ENCODE measurements at places on chromosomes 7 and 10. TPM values are rescaled to one million over a fixed set of nuclear protein-coding genes. Genes with fewer than 3 reads are reported as not detected.

The FAM25A gene
- not detected for total RNA-seq

DNA sequence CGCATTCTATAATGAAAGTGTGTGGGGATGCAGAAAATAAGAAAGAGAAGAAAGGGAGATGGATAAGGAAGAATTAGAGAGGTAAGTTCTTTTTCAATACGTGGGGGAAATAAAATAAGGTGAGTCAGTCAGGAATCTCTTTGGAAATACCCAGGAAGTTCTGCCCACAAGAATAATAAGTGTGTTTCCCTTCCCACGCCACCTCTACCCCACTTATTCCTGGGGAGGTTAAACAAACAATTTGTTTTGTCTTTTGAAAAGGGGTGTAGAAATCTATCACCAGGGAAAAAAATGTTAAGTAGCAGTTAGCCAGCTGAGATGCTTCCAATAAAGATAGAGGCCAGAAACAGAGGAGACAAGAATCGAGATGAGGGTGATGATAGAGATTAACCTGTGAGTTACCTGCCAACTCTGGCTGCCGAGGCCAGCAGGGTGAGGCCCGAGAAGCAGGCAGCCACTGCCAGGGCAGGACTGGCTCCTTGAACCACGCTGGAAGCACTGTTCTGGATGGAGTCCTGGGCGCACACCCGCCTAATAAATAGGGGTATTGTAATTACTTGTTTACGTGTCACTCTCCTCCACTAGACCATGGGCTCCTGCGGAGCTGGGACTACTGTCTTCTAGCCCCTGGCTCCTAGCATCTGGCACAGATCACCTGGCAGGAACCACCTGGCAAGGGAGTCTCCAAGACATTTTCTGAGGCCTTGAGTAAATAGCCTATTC is 191.3 kb downstream of the FGFR2 start:
- DNase-seq: no peak

GRCh38 chr7:109735881-109736280 is 1166.2 kb downstream of the DNAJB9 start:
- no peak for DNase-seq

DNA sequence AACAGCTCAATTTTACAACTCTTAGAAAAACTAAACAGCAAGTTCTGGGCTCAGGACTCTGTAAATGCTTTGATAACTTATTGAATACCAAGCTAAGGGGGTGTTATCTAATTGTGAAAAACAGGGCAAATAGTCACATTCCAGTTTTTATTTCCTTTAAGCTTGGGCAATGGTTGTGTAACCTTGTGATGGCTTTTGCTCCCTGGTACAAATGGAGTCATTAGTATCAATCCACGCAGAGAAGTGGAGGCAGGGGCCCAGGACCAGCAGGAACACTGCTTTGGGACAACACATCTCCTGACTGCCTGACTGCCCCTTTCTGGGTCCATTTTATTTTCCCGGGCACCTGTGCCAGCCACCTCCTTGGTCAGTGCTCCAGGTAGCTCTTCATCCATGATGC is 5.8 kb upstream of the PRKAG2 start:
- no peak for DNase-seq

The PKD2L1 gene
- not detected for total RNA-seq

DNA sequence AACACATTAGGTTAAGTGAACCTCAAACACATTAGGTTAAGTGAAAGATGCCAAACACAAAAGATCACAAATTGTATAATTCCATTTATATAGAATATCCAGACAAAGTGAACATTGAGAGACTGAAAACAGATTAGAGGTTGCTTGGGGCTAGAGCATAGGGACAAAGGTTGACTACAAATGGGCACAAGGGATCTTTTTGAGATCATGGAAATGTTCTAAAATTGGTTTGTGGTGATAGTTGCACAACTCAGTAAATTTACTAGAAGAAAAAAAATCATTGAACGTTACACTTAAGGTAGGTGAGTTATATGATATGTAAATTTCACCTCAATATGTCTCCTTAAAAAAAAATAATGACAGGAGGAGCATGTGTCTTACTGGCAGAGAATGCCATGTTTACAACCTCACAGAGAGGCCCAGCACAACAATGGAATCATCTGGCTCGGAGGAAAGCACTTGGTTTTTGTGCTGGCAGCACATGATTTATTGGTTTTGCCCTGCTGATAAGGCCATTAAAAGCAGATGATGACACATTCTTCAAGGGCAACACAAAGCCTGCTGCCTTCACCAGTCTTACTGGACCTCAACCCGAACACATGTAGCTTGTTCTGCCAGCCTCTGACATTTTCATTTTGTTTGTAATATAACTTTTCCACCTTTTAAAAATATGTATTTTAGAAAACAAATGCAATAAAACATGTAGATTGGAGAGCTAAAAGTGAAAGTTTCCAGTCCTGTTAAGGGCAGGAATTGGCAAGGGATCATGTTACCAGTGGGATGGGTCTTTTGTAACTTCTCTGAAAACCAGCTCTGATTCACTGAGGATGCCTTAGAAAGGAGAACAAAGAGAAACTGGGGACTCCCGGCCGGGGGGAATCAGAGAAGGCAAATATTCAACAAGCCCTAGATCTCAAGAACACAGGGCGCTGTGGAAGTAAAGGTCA is 11.9 kb upstream of the LMOD2 start:
- peak; percentile 74 for DNase-seq

DNA sequence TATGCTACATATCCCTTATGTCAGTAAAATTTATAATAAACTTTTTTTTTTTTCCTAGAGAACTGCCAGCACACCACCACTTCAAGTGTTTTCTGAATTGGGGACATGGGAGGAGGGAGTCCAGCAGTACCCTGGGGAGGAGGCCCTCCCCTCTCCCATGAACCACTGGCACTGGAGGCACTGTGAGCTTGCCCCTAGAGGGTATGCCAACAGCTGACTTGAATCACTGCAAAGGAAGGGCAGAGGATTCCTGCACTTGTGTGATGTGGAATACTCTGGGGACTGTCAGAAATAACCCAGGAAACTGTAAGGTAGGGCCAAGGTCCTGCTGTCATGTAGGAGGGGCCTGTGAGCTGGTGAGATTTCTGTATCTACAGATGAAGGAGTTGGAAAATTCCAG is 8.5 kb upstream of the ARMS2 start:
- no peak for DNase-seq

DNA sequence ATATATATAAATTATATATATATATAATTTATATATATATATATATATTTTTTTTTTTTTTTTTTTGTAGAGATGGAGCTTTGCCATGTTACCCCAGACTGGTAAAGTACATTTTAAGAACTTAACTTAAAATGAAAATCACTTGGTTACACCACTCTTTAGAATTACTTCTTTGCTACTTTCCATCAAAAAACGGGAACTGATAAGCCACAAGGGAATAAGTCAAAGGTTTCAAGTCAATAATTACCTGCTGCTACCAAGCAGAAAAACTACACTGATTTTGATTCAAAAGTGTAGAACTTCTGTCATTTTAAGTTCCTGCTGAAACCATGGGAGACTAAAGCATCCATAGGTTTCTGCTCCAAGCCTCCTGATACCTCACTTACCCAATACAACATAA is 12.2 kb downstream of the PPA1 start:
- DNase-seq: no peak

DNA sequence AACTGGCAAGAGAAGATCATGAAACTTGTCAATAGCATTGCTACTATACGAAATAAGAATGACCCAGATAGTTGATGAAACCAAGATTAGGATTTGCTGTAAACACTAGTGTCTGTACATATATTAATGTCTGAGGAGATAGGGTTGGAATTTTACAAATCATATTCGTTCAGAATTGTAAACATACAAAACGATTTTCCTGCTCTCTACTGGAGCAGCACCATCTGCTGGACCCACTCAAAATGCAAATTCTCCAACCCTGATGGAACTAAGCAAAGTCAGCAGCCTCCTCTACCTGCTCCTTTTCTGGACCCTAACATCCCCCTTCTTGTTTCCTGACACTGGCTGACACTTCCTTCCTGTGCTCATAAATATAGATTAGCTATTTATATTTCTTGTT is 29.4 kb upstream of the SGMS1 start:
- DNase-seq: peak; percentile 18

The ITIH5 gene
- total RNA-seq: 13.1 TPM

DNA sequence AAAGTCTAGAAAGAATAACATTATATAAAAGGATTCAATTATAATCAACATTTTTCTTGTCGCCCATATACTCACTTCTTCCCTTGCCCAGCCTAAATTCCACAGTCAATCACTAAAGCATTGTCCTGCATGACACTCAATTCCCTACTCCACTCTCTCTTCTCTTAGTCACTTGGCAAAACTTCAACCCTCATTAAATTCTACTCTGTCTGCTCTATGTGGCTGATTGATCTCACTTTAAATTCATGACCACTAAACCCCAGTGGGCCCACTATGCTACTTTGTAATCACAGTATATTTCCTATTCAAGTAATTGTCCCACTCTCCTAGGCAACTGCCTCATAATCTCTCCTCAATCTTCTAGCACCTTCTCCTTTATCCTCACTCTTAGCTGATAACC is 54.1 kb downstream of the MTERF1 start:
- no peak for DNase-seq

GRCh38 chr7:81873559-81873958 is 103.7 kb upstream of the HGF start:
- DNase-seq: no peak

- peak; percentile 4 for DNase-seq
These were observed 54.9 kb downstream of the ZRANB1 start for GRCh38 chr10:124996854-124997215.

GRCh38 chr10:6390213-6390845 is 187.6 kb downstream of the PFKFB3 start:
- no peak for DNase-seq

DNA sequence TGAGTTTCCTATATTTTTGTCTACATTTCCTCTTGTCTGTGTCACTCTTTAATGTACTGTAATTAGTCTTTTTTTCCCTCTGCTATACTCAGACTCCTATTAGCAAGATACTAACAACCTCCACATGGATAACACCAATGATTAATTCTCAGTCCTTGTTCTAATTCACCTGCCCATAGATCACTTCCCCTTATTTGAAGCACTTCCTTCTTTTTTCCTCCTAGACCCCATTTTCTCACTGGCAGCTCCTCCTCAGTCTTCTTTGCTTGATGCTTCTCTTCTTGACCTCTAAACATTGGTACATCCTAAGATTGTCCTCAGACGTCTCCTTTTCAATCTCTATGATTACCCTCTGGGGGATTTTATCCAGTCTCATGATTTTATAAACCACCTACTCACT is 98.2 kb upstream of the IMMP2L start:
- DNase-seq: no peak

DNA sequence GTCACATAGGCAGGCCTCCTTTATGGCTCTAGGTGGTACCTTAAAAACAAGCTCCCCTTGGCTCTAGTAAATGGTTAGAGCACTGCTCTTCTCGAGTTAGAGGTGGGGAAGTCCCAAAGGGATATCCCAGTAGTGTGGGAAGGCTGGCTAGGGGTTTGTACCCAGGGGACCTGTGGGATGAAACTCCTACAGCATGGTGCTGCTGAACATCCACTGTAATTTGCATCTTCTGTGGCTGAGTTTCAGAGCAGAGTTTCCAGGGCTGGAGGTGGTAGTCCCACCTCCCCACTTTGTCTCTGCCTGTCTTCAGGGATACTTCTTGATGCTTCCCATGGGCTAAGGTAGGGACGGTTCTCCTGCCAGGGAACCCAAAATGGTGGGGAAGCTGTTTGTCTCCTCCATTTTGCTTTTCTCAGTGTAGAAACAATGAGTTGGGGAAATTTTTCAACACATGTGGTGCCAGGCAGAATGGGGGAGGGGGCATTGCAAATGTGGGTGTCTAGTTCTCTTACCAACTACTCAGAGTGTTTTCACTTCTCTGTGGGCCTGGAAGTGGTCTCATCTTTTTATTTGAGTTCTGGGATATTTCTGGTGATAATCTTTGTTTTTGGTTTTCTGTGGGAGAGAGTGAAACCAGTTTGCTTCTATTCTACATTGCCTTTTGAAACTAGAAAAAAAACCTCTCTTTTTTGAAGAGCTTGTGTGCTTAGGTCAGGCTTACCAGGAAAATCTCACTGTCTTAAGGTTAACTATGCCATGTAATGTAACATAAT is 36.3 kb downstream of the SCART1 start:
- no peak for DNase-seq

The OR13A1 gene
- total RNA-seq: not detected

DNA sequence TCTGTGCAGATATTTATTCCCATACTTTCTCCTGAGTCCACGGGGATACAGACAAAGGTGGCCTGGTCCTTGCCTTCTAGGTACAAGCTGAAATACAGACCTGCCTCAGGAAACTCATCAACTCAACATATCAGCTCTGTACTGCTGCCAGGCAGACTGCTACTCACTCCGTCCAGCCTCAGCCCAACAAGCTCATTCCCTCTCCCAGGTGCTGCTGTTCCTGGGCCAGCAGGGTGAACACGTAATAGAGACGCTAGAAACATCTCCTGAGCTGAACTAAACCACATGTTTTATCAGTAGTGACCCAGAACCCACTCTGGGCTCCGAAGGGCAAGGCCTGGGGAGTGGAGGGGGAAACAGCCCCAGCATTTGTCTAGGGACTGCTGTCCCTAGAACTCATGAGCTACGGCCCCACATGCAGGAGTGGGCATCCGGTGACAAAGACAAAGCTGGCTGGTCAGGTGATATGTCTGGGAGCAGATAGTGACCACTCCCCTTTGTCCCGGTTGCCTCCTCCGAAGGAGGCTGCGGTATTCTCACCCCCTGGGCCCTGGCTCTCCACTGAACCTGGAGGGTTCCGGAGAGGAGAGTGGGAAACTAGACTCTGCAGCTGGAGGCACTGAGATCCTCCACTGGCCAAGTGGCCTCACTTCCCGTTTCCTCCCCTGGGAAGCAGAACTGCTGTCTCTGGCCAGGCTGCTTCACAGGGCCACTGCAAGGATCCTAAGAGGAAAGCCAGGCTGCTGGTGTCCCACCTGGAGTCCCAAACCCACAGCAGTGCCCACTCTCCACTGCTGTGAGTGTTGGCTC is 116.1 kb downstream of the FAM53B start:
- no peak for DNase-seq

The TMEM139 gene
- total RNA-seq: 36.7 TPM

DNA sequence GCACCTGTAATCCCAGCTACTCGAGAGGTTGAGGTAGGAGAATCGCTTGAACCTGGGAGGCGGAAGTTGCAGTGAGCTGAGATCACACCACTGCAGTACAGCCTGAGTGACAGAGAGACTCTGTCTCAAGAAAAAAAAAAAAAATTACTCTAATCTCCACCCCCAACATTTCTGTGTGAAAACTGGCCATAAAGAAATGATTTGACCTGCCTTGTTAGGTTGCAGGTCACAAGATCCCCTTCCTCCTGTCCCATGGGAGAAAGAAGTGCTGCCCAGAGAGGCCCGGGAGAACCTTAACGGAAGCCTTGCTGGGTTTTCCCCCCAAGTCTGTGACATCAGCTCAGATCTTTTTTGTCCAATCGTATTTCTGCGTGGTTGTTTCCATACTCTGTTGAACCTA is 8.7 kb upstream of the CALHM1 start:
- DNase-seq: no peak

The FAM25G gene
- not detected for total RNA-seq
